ENCODE measurements at places on chromosomes 3 and 15.

- DNase-seq, result no peak
Observed at GRCh38 chr3:37922721-37923568, 61.3 kb downstream of the CTDSPL start.

DNA sequence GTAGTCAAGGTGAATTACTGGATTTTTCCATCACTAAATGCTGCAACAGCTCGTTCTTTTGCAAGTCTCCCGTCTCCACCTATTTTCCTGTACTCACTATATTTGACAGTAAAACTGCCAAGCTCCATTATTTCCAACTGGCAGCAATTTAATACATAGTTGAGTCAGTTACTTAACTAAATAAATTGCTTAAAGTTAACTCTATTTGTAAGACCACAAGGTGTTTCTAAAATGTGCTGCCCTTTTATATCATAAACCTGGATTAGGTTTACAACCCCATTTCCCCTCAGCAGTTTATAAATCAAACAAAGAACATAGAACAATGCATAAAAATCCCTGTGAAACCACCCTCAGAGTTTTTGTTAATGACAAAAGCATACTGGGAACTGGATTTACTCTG lies 211.4 kb upstream of the DPH6 start:
- DNase-seq, result no peak

DNA sequence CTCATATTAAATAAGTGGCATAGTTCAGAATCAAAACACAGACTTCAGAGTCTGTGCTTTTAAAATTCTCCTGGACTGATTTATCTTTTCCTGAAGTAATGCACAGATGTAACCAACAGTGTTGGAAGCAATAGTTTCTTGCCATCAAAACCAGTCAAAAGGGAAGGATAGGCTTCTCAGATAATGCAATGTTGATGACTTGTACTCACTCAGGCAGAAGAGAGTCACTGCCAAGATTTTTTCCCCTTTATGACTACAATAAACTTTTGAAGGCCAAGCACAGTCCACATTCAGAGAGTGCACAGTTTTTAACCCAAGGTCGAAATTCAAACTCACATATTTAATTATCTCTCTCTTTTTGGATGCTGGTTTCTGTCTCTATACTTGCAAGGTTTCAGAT lies 305.0 kb upstream of the SGO1 start:
- DNase-seq, result no peak

DNA sequence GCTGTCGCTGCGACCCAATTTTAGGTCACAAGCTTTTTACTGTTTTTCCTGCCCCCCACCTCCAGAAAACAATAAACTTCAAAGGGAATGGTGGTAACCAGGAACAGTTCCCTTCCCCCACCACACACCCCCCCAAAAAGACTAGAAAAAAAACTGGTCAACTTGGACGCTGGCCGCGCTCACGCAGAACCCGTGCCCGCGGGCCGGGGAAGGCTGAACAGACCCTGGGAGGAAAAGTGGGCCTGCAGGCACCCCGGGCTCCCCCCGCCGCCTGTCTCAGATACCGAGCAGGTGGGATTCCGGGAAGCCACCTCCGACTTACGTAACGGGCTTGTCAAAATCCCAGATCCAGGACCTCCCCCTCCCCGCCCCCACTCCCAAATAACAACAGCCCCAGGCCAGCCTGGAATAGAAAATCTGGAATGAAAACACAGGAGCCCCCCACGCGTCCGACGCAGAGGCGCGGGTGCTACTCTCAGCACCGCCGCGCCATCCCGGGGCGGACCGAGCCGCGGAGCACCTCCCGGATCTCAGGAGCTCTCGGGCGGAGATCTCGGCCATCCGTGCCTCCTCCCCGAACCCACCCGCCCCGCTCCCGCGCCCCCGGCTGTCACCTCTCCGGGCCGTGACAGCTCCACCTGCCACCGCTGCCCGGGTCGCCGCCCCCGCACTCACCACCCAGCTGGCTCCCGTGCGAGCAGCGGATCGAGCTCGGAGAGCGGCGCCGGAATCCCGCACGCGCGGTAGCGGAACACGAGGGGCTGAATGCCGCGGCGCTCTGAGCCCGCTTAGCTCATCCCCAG lies 557 bp downstream of the DENND4A start:
- no peak for DNase-seq

DNA sequence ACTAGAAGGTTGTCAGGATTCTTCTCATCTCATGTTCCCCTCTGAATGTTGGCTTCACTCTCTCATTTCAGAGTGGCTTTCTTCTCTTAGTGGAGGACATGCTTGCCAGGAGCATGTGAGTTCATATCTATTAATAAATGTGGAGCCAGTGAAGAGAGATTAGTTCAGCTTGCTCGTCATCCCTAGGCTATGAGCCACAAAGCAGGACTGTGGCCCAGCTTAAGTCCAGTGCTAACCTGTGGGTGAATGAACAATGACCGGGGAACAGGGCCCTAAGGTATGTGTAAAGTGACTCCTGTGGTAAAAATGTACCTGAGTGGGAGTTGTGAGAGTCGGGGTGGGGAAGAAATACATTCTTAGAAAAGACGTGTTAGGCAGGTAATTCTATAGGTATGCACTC lies 96.9 kb upstream of the TBL1XR1 start:
- DNase-seq, result no peak

GRCh38 chr3:151499168-151499567 lies 38.3 kb upstream of the IGSF10 start:
- no peak for DNase-seq

DNA sequence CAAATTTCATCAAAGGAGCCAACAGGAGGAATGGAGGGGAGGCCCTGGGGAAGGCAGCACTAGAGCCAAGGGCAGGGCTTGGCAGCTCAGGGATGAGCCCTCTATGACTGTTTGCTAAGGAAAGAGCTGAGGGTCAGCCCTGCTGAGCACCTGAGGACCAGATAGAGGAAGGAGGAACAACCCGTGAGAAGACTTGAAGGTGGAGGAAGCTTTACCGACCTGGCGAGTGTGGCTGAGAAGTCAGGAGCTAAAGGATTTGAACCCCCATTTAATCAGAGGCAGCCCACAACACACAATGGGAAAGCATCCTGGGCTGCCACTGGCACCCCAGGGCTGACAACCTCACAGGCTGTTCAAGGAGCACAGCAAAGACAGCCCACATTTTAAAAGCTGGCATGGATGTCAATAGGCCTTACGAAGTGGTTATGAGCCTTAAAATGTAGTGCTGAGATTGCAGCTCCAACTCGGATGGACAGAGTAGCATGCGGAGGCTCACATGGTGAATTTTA lies 20.7 kb upstream of the LRRC2 start:
- no peak for DNase-seq

- no peak for DNase-seq
Observed at GRCh38 chr15:96342406-96343112, 12.1 kb downstream of the NR2F2 start.

DNA sequence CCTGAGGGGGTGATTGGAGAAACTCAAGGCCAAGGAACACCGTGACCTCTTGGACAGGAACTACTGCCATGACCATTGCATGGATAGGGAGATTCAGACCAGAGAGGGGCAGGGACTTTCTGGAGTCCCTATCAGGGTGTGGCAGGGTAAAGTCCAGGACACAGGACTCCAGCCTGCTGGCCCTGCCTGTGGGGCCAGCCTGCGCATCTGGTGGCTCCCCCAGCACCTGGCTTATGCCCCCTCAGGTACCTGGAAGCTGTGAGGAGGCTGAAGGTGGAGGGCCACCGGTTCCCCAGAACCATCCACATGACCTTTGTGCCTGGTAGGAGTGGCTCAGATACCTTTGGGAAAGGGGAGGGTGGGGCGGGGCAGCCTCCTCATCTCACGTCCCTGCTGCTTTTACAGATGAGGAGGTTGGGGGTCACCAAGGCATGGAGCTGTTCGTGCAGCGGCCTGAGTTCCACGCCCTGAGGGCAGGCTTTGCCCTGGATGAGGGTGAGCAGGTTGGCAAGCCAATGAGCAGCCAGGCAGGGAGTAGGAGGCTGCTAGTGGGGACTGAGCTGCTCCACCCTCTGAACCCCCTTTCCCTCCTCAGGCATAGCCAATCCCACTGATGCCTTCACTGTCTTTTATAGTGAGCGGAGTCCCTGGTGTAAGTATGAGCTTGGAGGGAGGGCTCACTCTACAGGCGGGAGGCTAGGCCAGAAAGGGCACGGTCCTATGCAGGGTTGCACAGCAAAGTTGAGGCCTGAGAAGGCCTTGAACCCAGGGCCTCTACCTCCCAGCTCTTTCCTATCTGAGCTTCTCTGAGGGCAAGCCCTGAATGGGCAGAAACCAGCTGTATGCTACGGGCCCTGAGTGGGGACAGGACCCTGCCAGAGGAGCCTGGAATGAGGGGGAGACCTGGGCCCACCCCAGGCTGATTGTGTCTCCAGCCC lies 2.9 kb downstream of the ACY1 start:
- DNase-seq, result no peak

GRCh38 chr3:22117751-22118346 lies 366.8 kb upstream of the ZNF385D start:
- DNase-seq, result no peak

GRCh38 chr3:59001675-59002074 lies 48.1 kb downstream of the CFAP20DC start:
- DNase-seq, result no peak

GRCh38 chr3:163717377-163717776 lies 1360.9 kb downstream of the SI start:
- no peak for DNase-seq

- no peak for DNase-seq
Observed at GRCh38 chr15:54082836-54083492, 104.7 kb downstream of the UNC13C start.

GRCh38 chr3:122642935-122643334 lies 37.7 kb upstream of the PARP14 start:
- no peak for DNase-seq

GRCh38 chr15:69319384-69320375 lies 21.0 kb downstream of the PAQR5 start:
- DNase-seq, result no peak

GRCh38 chr15:54289590-54290136 lies 311.4 kb downstream of the UNC13C start:
- DNase-seq, result no peak

DNA sequence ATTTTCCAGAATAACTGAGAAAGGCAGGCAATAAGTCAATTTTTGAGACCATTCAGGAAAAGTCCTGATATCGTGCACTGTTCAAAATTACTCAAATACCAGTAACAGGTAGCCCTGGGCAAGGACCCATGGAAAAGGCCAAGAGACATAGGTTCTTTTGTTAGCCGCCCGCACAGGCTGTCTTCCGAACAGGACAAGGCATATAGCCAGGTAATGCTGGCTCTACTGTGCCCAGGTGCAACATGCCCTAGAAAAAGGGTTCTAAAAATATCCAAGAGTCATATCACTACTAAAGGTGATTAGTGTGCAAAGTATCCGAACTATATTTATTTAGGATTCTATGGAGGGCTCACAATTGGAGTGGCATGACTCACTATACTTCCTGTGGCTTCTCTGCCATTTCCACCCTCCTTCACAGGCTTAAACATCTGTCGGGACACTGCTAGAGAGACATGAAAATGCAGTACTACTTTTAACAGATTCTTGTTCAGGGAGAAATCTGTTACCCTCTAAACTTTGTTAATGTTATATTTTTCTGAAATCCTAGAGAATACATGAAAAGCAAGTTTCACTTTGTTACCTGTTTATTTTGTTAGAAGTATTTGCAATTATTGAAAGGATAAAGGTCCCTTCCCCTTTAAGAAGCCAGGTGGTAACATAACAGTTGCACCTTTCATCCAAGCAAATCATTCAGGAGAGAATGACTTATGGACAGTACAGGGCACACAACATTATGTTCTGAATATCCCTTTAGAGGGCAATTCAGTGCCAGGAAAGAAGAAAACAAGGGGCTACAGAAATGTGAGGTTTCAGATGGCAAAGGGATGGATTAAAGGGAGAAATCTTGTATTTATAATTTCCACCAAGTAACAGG lies 293.3 kb upstream of the THBS1 start:
- DNase-seq, result no peak

GRCh38 chr15:57235873-57236272 lies 140.4 kb upstream of the CGNL1 start:
- DNase-seq, result no peak

GRCh38 chr3:57158813-57159738 lies 6.1 kb downstream of the IL17RD start:
- DNase-seq, result no peak

DNA sequence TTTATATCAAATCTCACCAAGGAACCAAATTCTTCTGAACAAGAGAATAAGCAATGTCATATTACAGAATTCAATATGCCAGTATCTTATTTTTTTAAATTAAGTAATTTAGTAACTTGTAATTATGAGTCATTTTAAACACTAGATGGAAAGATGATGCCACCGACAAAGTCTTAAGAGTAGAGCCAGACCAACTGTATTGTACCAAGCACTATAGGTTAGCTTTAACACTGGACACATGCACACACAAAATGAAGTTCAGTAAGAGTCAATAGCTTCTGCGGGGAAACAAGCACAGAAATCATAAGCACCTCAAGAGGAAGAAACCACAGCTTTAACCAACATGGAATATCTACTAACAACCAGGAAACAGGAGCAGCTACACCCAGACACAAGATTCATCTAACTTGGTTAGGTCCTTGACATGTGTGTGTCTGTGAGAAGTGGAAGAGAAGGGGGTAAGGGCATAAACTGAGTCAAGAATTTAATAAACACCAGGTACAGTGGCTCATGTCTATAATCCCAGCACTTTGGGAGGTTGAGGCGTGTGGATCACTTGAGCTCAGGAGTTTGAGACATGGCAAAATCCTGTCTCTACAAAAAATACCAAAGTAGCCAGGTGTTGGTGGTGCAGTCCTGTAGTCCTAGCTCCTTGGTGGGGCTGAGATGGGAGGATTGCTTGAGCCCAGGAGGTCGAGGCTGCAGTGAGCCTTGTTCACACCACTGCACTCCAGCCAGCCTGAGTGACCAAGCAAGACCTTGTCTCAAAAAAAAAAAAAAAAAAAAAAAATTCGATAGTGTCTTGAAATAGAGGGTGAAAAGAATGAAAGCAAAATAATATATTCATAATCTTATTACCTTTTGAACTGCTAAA lies 28.9 kb downstream of the DENND4A start:
- no peak for DNase-seq

- no peak for DNase-seq
Observed at GRCh38 chr3:30924763-30925162, 30.3 kb upstream of the GADL1 start.

GRCh38 chr3:148289159-148289558 lies 408.5 kb upstream of the AGTR1 start:
- DNase-seq, result no peak

- no peak for DNase-seq
Observed at GRCh38 chr15:31280831-31281216, 45.8 kb upstream of the KLF13 start.

DNA sequence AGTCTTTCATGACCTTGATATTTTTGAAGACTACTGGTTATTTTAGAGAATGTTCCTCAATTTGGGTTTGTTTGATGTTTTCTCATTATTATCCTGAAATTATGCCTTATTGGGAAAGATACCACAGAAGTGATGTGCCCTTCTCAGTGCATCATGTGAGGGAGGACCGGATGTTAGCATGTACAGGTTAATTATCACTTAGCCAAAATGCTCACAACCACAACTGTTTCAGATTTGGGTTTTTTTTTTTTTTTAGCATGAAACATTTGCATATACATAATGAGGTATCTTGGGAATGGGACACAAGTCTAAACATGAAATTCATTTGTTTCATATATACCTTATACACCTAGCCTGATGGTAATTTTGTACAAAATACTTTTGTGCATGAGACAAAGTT lies 59.8 kb downstream of the PIK3R4 start:
- DNase-seq, result no peak

Data from COLO829 (cell line).